ENCODE measurements at places on chromosomes 7 and 10. TPM values are rescaled to one million over a fixed set of nuclear protein-coding genes. Genes with fewer than 3 reads are reported as not detected.

The NANOS1 gene
- polyA plus RNA-seq, result 1.1 TPM

DNA sequence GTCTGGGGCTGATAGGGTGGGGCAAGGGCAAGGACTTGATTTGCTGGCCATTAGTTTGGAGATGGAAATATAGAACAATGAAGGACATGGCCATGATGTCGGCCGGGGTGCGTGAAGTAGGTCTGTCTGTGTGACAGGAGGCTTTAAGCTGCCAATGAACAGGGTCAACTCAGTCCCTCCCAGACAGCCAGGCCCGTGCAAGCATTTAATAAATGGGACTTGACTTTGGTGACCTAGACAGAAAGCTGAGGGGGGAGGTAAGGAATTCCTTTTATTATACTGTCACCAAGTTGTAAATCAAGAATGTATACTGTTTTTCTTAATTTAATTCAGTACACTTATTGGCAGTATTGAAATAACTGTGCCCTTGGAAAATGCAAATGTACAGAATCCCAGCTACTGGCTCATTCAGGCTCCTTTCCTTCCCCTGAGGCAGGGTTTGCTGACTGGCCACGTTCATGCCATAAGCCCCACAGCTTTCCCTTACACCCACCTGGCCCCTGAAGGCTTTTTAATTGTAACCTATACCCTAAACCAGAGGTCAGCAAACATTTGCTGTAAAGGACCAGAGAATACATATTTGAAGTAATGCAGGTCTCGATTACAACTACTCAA lies 87.2 kb downstream of the WIPF3 start:
- H3K4me1 ChIP-seq, result no peaks in the 10 kb centered on the region
- H3K27ac ChIP-seq, result no peak overlapping the region
- no peak for DNase-seq
- no peak overlapping the region for H3K4me3 ChIP-seq

DNA sequence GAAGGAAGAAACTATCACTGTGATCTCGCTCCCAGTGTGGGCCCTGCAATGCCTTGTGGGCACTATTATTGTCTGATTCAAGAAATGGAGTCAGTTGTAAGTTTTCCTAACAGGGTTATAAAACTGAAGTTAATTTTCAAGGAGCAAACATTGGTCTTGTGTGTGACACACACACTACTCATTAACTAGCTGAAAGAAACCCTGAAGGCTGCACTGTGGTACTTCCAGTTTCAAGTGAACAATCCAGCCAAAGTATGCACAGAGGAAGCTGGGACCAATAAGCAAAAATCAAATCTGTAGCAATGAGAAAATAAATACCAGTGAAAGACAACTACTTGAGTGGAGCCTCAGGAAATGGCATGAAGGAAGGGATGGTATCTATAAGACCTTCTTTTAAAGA lies 506.6 kb upstream of the POT1 start:
- no peak for DNase-seq
- no peak overlapping the region for H3K4me3 ChIP-seq
- no peaks in the 10 kb centered on the region for H3K4me1 ChIP-seq
- H3K27ac ChIP-seq, result no peak overlapping the region
- H3K36me3 ChIP-seq, result no peaks in the 10 kb centered on the region

GRCh38 chr10:132146941-132147915 lies 39.5 kb upstream of the DPYSL4 start:
- no peak overlapping the region for H3K27ac ChIP-seq
- no peaks in the 10 kb centered on the region for H3K36me3 ChIP-seq
- no peak for DNase-seq
- H3K4me1 ChIP-seq, result no peaks in the 10 kb centered on the region
- H3K4me3 ChIP-seq, result no peak overlapping the region

DNA sequence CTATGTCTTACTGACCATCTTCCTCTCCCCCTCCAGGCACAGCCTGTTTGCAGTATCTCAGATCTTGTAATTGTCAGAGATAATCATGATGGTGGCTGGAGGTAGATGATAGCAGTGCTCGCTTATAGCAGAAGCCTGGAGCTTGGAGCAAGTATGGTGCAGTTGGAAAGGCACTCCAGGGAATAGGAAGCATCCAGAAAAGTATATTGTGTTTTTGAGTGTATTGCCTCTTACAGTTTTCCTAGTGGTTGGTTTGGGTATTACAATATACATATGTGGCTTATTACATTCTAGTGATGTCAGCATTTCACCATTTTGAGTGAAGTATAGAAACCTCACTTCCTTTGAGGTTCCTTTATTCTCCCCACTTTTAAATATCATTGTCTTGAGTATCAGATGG lies 101.5 kb downstream of the STK31 start:
- DNase-seq, result peak; percentile 0
- H3K27ac ChIP-seq, result no peak overlapping the region
- no peaks in the 10 kb centered on the region for H3K36me3 ChIP-seq
- no peaks in the 10 kb centered on the region for H3K27me3 ChIP-seq
- no peak overlapping the region for H3K4me3 ChIP-seq
- no peaks in the 10 kb centered on the region for H3K4me1 ChIP-seq

The HEPACAM2 gene
- 0.02 TPM for polyA plus RNA-seq

GRCh38 chr7:148318102-148318811 lies 272.3 kb upstream of the C7orf33 start:
- H3K36me3 ChIP-seq, result no peaks in the 10 kb centered on the region
- H3K27me3 ChIP-seq, result no peaks in the 10 kb centered on the region
- no peaks in the 10 kb centered on the region for H3K4me1 ChIP-seq
- no peak overlapping the region for H3K27ac ChIP-seq
- DNase-seq, result no peak

DNA sequence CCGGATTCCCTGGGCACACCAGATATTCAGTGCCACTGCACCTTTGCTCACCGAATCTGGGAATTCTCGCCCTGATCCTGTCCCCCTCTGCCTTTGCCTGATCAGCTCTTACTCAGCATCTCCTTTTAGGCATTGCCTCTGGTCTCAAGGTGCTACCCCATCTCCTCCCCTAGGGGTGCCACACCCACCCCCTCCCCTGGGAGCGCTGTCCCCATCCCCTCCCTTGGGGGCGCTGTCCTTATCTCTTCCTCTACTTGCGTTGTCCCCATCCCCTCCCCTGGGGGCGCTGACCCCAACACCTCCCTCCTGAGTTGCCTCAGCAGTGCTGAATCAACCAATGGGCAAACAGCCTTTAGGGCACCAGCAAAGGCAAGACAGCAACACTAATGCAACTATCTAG lies 686.9 kb upstream of the FOXK1 start:
- no peak overlapping the region for H3K27ac ChIP-seq
- no peaks in the 10 kb centered on the region for H3K4me1 ChIP-seq
- H3K4me3 ChIP-seq, result no peak overlapping the region
- DNase-seq, result no peak
- no peaks in the 10 kb centered on the region for H3K27me3 ChIP-seq
- H3K36me3 ChIP-seq, result no peaks in the 10 kb centered on the region

GRCh38 chr10:1171586-1171985 lies 115.4 kb downstream of the WDR37 start:
- H3K27me3 ChIP-seq, result no peaks in the 10 kb centered on the region
- H3K4me1 ChIP-seq, result no peaks in the 10 kb centered on the region
- no peak for DNase-seq
- H3K4me3 ChIP-seq, result no peak overlapping the region
- no peaks in the 10 kb centered on the region for H3K36me3 ChIP-seq
- no peak overlapping the region for H3K27ac ChIP-seq

- H3K4me3 ChIP-seq, result no peak overlapping the region
- H3K27me3 ChIP-seq, result no peaks in the 10 kb centered on the region
- H3K4me1 ChIP-seq, result no peaks in the 10 kb centered on the region
- no peak for DNase-seq
- H3K27ac ChIP-seq, result no peak overlapping the region
Measured at GRCh38 chr7:135459076-135459475, 50.8 kb downstream of the CNOT4 start.

GRCh38 chr7:55233001-55233400 lies 132.1 kb upstream of the LANCL2 start:
- no peaks in the 10 kb centered on the region for H3K36me3 ChIP-seq
- H3K27ac ChIP-seq, result no peak overlapping the region
- H3K4me3 ChIP-seq, result no peak overlapping the region
- no peaks in the 10 kb centered on the region for H3K4me1 ChIP-seq
- peaks cover 22% of the 10 kb centered on the region for H3K27me3 ChIP-seq
- DNase-seq, result no peak

DNA sequence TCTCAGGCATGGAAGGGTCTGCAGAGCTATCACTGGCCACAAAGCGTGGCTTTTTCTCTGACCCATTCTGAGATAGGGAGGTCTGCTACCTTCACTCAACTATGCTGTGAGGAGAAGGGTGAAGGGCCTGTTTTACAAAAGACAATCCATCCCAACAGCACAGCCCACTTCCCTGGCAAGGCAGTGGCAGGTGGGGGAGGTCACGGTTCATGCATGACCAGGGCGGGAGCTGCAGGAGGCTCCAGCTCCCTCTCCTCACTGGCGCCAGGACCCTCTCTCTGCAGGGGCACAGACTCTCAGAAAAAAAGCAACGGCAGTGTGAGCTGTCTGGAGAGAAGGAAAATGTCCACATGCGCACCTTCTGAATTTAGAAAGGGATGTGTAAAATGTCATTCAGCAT lies 28.5 kb downstream of the GRB10 start:
- H3K4me1 ChIP-seq, result no peaks in the 10 kb centered on the region
- H3K27me3 ChIP-seq, result no peaks in the 10 kb centered on the region
- H3K27ac ChIP-seq, result no peak overlapping the region
- peaks cover 3% of the 10 kb centered on the region for H3K36me3 ChIP-seq
- DNase-seq, result no peak

DNA sequence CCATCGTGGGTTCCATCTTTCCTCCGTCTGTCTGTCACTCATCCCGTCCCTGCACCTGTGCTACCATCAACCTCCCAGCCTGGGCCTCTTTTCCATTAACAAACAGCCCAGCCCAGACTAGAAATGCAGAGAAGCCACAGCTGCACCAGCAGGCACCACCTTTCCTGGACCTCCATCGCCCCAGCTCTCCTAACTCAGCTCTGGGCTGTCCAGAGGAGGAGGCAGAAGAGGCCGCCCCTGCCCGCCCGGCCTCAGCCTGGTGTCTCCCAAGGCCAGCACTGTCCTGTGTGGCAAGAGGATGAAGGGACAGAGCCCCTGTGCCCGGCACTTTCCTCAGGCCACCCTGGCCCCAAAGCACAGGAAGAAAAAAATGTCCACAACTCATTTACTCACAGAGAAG lies 225.6 kb downstream of the PTPRN2 start:
- no peak overlapping the region for H3K27ac ChIP-seq
- no peak overlapping the region for H3K4me3 ChIP-seq
- H3K27me3 ChIP-seq, result no peaks in the 10 kb centered on the region
- no peak for DNase-seq
- H3K36me3 ChIP-seq, result no peaks in the 10 kb centered on the region

- no peak overlapping the region for H3K27ac ChIP-seq
- no peaks in the 10 kb centered on the region for H3K27me3 ChIP-seq
- no peaks in the 10 kb centered on the region for H3K4me1 ChIP-seq
- no peak overlapping the region for H3K4me3 ChIP-seq
- DNase-seq, result no peak
- no peaks in the 10 kb centered on the region for H3K36me3 ChIP-seq
Measured at GRCh38 chr7:69553190-69553589, 45.1 kb upstream of the AUTS2 start.

GRCh38 chr10:127534496-127534895 lies 14.6 kb upstream of the NPS start:
- no peak overlapping the region for H3K4me3 ChIP-seq
- H3K4me1 ChIP-seq, result no peaks in the 10 kb centered on the region
- H3K27me3 ChIP-seq, result no peaks in the 10 kb centered on the region
- H3K27ac ChIP-seq, result no peak overlapping the region
- H3K36me3 ChIP-seq, result no peaks in the 10 kb centered on the region

The SLC16A12 gene
- 0.26 TPM for polyA plus RNA-seq

DNA sequence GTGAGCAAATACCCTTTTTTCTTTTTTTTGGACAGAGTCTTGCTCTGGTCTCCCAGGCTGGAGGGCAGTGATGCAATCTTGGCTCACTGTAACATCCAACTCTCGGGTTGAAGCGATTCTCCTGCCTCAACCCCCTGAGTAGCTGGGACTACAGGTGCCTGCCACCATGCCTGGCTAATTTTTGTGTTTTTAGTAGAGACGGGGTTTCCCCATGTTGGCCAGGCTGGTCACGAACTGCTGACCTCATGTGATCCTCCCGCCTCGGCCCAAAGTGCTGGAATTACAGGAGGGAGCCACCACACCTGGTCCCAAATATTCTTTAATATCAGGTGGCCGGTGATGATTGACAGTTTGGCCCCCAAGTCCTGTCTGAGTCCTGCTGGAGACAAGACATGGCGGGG lies 6.6 kb downstream of the LAT2 start:
- no peaks in the 10 kb centered on the region for H3K36me3 ChIP-seq
- no peaks in the 10 kb centered on the region for H3K4me1 ChIP-seq
- H3K27me3 ChIP-seq, result no peaks in the 10 kb centered on the region
- DNase-seq, result no peak
- H3K27ac ChIP-seq, result no peak overlapping the region

The LIPK gene
- not detected for polyA plus RNA-seq

DNA sequence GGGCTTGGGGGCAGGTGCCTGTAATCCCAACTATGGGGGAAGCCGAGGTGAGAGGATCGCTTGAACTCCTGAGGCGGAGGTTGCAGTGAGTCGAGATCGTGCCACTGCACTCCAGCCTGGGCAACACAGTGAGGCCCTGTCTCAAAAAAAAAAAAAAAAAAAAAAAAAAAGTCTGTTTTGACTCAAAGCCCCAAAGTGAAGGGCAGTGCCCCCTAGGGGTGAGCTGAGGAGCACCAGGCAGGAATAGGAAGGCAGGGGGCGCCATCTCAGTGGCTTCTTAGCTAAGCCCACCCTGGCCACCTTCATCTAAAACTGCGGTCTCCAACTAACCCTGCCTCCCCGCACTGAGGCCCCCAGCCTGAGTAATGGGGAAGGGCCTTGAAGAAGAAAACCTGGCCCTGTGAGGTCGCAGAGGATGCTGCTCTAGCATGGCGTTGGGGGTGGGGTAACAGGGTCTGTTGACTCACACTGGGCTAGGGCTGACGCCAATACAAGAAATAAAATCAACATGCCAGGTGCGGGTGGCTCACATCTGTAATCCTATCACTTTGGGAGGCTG lies 9.8 kb downstream of the PODXL start:
- no peak overlapping the region for H3K27ac ChIP-seq
- H3K36me3 ChIP-seq, result no peaks in the 10 kb centered on the region
- DNase-seq, result no peak
- H3K27me3 ChIP-seq, result no peaks in the 10 kb centered on the region
- H3K4me1 ChIP-seq, result no peaks in the 10 kb centered on the region

The TMED4 gene
- 74.5 TPM for polyA plus RNA-seq

- DNase-seq, result no peak
- H3K4me3 ChIP-seq, result no peak overlapping the region
- H3K27ac ChIP-seq, result no peak overlapping the region
- H3K27me3 ChIP-seq, result no peaks in the 10 kb centered on the region
Measured at GRCh38 chr7:154776350-154776749, 226.6 kb downstream of the PAXIP1 start.

The LOXL4 gene
- 39.8 TPM for polyA plus RNA-seq

DNA sequence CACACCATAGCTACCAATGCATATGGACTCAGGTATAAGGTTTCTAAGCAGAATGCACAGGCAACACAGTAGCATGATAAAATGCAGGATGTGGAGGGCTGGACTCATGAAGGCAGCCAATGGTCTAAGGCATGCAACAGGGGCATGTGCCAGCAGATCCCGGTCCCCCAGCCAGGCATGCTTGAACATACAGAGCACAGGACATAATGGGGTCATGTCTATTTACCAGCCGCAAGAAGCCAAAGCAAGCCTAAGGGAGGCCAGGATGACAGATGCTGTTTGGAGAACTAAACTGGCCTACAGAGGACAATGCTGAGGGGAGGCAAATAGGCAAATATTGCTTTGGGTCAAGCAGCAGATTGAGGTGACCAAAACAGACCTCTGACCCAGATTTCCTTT lies 60.0 kb upstream of the PDLIM1 start:
- no peak overlapping the region for H3K4me3 ChIP-seq
- H3K4me1 ChIP-seq, result peaks cover 4% of the 10 kb centered on the region
- no peak overlapping the region for H3K27ac ChIP-seq
- no peaks in the 10 kb centered on the region for H3K36me3 ChIP-seq
- no peaks in the 10 kb centered on the region for H3K27me3 ChIP-seq
- DNase-seq, result no peak

The KCP gene
- polyA plus RNA-seq, result not detected
